SIG-M5 (cell line): ENCODE measurements at places on chromosomes 12 and 14.

DNA sequence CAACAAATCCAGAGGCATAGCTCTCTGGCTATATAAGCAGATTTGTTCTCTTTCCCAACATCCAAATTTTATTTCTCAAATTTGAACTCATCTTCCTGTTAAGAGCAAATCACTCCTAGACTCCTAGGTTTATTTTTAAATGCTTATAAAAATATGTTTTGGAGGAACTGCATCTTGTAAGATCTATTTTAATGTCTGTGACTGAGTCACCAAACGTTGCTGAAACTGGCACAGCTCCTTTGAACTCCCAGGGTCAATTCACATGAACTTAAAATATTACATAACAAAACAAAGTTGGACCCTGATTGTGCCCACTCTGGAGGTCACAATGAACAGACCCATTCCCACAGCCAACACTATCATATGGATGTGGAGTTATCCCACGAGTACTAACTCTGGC lies 23.9 kb downstream of the ANAPC7 start:
- DNase-seq = no peak

DNA sequence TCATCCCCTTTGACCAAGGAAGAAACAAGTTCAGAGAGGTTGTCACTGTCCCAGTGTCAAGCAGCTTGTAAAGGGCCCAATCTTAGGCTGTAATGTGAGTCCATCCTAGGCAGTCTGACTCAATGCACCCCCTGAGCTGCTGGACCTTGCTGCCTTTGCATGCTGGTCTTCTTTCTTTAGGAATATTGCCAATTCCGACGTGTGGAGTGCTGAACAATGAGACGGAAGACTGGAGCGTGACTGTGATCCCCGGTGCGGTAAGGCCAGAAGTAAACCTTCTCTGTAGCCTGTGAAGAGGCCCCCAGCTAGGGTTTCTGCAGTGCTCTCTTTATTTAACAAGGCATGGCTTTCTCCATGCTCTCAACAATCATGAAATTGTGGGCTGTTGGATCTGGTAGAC lies 963 bp downstream of the TCTN2 start:
- DNase-seq = no peak

GRCh38 chr14:103544388-103545218 lies 15.6 kb downstream of the TRMT61A start:
- no peak for DNase-seq

- no peak for DNase-seq
Measured at GRCh38 chr12:14356147-14356546, 9.3 kb upstream of the ATF7IP start.

DNA sequence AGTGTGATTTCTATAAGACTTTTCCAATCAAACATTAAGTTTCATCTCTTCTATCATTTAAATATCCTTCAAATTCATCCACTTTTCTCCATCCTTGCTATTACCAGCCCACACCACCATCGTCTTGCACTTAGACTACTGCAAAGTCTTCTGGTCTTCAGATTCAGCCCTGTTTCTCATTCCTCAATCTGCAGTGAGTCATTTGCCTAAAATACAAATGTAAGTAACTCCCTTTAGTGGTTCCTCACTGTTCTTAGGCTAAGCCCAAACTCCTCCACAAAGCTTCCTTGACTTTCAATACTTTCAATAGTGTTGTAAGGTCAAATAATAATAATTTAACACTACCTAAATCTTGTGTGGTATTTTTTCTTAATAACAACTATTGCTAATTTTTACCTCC lies 83.3 kb downstream of the PLEKHG7 start:
- DNase-seq = no peak

- no peak for DNase-seq
Measured at GRCh38 chr14:29668201-29668600, 259.4 kb downstream of the PRKD1 start.

- no peak for DNase-seq
Measured at GRCh38 chr12:11496157-11496851, 100.9 kb upstream of the PRB2 start.

DNA sequence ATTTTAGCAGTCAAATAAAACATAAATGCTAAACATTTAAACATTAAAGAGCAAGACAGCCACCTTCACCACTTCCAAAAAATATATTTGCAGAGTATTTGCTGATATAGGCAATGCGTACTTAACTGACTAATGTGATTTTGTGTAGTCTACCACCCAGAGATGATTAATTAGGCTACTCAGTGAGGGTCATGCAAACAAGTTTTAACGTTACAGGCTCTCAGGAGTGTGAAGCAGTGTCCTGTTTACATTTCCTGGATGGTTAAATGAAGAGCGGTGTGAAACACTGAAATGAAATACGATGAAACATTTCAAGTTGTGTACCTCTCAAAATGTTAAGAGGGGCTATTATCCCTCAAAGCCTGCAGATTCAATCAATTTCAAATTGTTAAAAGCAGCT lies 165.8 kb upstream of the LRIG3 start:
- DNase-seq = no peak

DNA sequence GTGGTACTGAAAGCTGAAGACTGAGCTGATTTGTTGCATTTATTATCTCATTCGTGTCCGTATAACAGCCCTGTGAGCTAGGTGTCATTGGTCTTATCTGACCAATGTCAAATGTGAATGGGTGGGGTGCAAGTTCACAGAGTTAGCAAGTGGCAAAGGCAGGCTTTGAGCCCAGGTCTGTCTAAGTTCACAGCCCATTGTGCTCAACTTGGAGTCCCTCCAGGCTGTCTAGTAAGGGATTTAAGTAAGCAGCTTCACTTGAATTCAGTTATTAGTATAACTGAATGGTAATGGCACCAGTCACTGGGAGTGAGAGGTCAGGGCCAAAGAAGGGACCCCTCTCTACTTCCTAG lies 8.5 kb downstream of the C1S start:
- DNase-seq = no peak

GRCh38 chr12:33575346-33575745 lies 135.7 kb upstream of the SYT10 start:
- DNase-seq = no peak

DNA sequence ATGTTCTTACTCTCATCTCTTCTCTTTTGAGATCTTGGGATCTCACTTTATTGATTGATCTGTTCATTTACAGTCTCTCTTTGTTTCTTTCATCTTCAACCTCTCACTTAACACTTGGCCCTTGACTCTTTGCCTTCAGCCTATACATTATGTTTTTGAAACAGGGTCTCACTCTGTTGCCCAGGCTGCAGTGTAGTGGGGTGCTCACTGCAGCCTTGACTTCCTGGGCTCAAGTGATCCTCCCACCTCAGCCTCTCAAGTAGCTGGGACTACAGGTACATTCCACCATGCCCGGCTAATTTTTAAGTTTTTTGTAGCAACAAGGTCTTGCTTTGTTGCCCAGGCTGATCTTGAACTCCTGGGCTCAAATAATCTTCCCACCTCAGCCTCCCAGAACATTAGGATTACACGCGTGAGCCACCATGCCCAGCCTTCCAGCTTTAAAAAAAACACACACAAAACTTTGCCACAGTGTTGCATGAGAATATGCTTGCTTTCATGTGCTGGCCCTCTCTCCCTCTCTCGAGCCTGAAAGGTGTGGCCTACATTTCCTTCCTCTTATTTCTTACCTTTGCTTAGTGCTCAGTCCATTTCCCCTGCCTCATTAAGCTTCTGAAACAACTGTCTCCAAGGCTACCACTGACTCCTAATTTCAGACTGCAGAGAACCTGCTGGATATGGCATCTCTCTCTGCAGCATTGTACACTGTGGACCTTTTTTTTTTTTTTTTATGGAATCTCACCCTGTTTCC lies 9.9 kb downstream of the DIP2B start:
- DNase-seq = no peak

- no peak for DNase-seq
Measured at GRCh38 chr12:117408161-117408791, 46.9 kb upstream of the NOS1 start.

DNA sequence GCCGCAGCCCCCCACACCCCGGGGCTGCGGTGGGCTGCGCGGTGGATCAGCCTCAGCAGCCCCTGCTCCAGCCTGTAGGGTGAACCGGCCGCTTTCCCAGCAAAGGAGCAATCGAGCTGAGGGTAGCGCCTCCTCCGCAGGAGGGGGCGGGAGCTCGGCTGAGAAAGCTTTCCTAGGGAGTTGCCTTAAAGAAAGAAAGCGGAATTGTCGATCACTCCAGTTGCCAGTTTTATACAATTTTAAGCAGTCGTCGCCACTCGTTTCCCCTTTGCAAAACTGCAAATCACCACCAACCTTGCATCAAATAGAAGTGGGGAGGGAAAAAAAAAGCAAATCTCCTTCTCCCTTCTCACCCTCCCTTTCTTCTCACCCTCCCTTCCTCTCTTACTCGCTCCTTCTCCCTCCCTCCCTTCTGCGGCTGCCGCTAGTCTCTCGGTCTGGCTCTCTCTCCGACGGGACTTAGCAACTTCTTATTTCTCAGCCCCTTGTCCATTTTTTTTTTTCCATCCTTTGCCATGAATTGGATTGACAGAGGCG lies at the start of gene PDE3A:
TSS of gene PDE3A (plus strand) at position 424 of the 537 bp plus-strand sequence. CDS start 748 bp downstream, outside the sequence.
- peak; percentile 37 for DNase-seq

DNA sequence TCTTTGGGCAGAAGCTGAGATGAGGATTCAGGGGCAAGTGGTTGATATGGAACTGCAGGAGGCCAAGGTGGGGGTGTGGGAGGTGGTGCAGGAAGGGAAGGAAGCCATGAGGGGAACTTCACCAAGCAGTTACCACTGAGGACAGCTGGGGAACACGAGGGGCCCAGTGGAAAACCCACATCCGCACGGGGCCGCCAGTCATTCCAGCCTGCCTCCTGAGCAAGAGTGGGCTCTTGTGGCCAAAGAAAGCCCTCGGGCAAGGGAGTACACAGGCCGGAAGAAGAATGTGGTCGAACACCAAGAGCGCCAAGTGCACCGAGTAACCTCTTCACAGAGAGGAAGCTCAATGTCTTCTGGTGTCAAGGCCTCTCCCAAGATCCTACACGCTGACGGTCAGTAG lies 252.2 kb upstream of the FOXN3 start:
- no peak for DNase-seq

GRCh38 chr12:65324551-65324950 lies 46.1 kb downstream of the MSRB3 start:
- no peak for DNase-seq

- DNase-seq = no peak
Measured at GRCh38 chr14:75162631-75163030, 13.8 kb downstream of the TMED10 start.

GRCh38 chr14:88960496-88960895 lies 136.0 kb downstream of the TTC8 start:
- DNase-seq = no peak

DNA sequence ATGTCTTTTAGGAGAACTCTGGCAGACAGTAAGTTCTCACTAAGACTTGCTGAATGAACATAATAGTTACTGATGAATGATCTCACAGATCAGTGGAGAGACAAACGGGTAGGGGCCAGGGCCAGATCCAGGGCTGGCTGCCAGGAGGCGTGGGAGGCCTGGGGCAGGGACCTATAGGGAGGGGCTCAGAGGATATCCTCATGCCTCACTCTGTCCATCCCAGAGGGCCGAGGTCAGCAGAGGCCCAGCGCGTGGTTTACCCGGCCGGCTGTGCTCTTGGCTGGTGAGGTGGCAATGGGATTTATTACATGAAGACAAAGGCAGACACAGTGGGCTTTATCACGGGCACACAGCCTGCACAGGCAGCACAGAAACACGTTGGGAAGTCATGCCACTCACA lies 85.4 kb downstream of the CHGA start:
- no peak for DNase-seq

GRCh38 chr14:20934148-20934762 lies 21.0 kb upstream of the RNASE2 start:
- DNase-seq = no peak

DNA sequence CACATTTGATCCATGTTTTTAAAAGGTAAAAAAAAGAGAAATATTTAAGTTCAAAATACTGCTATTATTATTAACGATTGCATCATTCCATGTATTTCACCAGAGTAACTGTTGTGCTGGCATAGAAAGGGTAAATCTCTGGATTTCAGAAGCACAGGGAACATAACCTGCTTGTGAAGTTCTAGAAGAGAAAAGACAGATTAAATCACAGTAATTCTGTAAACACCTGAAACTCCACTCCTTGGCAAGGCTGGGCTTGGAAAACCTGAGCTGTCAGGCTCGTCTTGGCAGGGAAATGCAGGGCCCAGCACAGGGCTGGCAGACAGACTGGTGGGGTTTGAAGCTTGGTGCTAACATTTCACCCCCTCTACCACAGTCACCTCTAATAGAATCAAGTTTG lies 35.1 kb downstream of the SVOP start:
- no peak for DNase-seq

- DNase-seq = no peak
Measured at GRCh38 chr14:48325486-48325885, 650.1 kb upstream of the MDGA2 start.

GRCh38 chr14:71576472-71576871 lies 355.8 kb upstream of the RGS6 start:
- no peak for DNase-seq

- no peak for DNase-seq
Measured at GRCh38 chr12:101957252-101957959, 80.0 kb downstream of the DRAM1 start.

DNA sequence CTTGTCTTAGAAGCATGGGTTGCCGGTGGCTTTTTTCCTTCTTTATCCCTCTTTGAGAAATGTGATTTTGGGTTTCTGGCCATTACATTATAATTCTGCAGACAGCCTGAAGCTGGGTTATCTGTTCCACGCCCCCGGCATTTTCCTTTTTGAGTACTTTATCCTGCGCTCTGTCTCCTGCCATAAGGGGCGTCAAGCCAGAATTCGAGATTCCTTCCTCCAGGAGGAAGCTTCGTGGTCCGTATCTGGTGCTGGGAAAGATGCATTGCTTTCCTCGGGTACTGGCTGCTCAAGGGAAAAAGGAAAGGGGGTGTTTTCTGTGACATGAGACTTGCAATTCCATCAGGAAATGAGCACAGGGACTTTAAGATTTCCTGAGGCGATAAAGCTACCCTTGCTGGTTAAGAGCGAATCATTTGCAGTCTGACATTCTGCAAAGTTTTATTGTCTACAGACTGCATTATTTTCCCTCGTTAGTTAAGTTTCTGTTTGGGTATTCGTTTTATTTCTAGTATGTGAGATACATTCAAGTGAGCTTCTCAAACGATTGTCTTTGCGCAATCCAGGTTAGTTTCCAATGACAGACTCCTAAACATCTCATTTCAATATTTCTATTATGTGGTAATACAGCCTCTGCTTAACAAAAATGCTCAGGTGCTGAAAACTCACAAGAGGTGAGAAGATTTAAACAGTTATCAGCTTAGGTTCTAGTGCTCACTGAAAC lies 694 bp downstream of the AKAP5 start:
- no peak for DNase-seq

GRCh38 chr12:59650588-59651228 lies 54.9 kb downstream of the SLC16A7 start:
- DNase-seq = no peak

DNA sequence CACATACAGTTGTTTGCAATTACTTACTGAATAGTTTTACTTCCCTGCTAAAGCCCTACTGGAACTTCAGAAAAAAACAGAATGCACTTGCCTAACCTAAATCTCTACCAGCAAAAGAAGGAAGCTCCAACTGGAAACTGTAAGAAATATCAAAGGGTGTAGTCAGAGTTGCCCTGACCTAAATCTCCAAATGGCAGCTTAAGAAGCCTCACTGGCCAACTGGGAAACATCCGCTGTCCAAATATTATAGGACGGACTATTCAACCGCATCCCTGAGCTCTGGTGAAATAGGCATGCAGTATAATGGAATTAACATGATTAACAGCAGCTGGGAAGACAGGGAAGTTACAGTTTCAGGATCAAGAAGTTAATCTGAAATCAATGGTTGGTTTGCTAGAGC lies 24.3 kb downstream of the ANAPC7 start:
- DNase-seq = no peak

- no peak for DNase-seq
Measured at GRCh38 chr14:73236752-73237218, 521 bp upstream of the PAPLN start.
